Esophagus squamous epithelium (tissue), 5 donors: ENCODE measurements at places on chromosomes 6 and 20.

DNA sequence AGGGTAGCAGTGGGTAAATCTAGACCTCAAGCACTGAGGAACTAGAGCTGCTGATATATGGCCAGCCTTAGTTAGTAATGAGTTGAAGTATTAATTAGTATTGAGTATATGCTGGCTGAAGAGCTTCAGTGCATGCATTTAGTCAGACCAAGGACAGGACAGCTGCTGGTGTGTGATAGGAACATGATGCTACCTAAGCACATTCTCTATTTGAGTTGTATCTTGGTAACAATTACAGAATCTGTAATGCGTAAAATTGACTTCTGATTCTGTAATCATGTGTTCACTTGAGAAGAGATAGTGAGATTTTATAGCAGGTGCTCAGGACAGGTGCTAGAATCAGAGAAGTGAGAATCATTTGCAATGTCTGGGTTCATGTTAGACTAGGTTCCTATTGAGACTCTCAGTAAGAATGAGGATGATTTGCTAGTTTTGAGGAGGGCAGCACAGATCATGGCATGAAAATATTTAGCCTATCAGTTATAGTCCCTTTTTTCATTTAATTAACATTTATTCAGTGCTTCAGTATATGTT is 369.4 kb upstream of the HS3ST5 start:
- no peak for DNase-seq

DNA sequence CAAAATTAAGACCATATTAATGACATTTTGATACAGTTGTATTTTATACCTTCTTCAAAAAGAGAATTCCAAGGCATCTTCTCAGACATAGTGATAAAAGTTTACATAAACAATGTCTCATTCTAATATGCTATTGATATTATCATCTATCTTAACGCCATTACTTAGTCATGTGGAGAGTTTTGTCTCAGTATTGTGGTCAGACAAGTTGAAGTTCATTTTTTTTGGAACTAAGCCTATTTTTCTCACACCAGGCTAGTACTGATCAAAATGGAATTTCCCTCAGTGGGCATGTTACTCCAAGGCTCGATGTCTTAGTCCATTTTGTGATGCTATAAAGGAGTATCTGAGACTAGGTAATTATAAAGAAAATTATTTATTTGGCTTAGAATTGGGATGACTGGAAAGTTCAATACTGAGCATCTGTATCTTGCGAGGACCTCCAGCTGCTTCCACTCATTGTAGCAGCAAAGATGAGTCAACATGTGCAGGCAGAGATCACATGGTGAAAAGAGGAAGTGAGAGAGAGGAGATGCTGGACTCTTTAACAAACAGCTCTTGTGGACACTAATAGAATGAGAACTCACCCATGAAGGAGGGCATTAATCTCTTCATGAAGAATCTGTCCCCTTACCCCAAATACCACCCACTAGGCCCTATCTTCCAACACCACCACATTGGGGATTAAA is 825.5 kb upstream of the MANEA start:
- DNase-seq, result no peak

- no peak for DNase-seq
Observed at GRCh38 chr6:167157863-167158262, at the start of gene GPR31. Gene GPR31, minus strand, starts transcription at chr6:167157980. Its CDS starts 149 bp downstream, at chr6:167157831.

GRCh38 chr6:14664621-14665315 is 547.2 kb downstream of the CD83 start:
- DNase-seq, result no peak

DNA sequence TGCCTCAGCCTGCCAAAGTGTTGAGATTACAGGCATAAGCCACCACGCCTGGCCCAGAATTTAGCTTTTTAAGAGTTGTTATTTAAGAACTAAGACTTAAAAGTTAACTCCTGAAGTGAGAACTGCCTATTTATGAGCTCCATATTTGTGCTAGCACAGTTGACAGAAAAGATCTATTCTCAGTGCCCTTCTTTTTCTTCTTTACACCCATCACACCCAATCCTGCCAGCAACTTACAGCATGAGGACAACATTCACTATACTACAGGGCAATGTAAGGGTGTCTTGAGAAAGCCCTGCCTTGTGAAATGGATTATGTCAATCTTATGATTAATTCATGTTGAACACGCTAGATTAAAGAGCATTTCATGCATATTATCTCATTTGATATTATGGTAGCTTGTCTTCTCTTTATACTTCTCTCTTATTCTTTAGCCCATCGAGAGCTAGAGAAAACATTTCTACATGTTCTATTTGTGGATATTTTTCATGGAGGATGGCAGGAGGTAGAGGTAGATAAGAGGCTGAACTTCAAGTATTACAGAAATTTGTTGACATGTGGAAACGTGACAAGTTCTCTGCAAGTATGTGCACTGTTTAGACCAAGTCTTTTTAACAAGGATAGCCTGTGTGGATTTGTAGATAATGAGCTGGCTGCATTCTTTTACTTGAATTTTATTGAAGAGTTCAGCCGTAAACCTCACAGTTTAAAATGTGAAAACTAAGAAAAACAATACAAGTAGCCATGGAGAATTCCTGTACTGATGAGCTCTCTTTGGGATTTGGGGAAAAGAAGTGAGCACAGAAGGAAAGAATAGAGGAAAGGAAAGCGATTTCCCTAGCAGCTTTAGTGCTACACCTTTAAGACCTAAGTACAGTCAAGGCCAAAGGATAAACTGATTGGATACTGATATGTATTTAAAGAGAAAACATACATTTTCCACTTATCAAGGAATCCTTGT is 212.2 kb downstream of the ARHGAP18 start:
- no peak for DNase-seq

DNA sequence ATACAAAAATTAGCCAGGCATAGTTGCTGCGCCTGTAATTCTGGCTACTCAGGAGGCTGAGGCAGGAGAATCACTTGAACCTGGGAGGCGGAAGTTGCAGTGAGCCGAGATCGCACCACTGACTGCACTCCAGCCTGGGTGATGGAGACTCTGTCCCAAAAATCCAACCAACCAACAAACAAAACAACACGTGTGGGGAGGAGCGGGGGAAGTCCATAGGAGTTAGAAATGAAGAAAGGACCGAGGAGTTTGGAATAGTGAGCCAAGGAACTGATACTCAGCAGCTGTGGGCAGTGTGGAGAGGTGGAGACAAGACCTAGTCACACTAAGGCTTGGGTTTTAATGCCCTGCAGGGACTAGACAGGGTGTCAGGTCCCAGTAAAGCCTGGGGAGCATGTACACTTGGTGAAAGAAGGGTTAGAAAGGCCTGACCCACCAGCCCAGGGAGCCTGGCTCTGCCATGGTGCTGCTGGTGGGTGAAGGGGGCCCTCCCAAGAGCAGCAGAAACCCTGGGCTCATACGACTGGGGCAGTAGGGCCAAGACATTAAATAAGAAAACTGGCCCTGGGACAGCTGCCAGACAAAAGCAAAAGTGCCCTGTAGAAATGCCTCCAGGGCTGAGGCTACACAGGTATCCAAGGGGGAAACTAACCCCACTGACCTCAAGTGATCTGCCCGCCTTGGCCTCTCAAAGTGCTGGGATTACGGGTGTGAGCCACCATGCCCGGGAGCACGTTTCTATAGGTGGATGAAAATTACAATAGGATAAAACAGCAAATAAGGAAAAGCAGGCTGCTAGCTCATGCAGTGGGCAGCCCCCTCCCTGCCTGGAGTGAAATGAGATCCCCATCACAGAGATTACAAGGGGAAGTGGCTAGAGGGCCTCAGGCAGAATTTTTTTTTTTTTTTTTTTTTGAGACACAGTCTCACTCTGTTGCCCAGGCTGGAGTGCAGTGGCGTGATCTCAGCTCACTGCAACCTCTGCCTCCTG is 58.0 kb downstream of the MYH7B start:
- DNase-seq, result no peak

GRCh38 chr20:19026121-19026878 is 186.1 kb upstream of the SLC24A3 start:
- DNase-seq, result no peak

GRCh38 chr6:78251931-78252330 is 599.1 kb downstream of the MEI4 start:
- DNase-seq, result no peak

- DNase-seq, result no peak
Observed at GRCh38 chr6:143601504-143601903, 76.3 kb upstream of the PHACTR2 start.

DNA sequence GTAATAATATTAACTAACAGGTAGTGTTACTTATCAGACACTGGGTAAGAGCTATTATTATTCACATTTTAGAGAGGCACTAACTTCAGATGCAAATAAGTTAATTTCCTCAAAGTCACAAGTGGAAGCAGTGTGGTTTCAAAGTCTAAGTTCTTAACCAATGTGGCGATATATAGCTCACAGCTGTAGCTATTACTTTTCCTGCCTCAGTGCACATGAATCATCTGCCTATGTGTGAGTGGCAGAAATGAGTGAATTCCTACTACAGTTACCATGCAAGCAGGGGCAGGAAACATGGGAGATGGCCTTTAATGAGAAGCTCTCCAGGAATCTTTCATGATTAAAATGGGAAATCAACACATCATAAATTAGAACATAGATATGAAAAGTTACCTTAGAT is 126.2 kb upstream of the EYA4 start:
- no peak for DNase-seq

GRCh38 chr6:110930781-110931180 is 27.7 kb upstream of the GTF3C6 start:
- no peak for DNase-seq
